ENCODE measurements at places on chromosomes 12 and 14.

GRCh38 chr14:101834800-101835547 lies 73.5 kb downstream of the PPP2R5C start:
- no peak for DNase-seq

GRCh38 chr12:124720681-124721500 lies 142.8 kb downstream of the SCARB1 start:
- DNase-seq: no peak

DNA sequence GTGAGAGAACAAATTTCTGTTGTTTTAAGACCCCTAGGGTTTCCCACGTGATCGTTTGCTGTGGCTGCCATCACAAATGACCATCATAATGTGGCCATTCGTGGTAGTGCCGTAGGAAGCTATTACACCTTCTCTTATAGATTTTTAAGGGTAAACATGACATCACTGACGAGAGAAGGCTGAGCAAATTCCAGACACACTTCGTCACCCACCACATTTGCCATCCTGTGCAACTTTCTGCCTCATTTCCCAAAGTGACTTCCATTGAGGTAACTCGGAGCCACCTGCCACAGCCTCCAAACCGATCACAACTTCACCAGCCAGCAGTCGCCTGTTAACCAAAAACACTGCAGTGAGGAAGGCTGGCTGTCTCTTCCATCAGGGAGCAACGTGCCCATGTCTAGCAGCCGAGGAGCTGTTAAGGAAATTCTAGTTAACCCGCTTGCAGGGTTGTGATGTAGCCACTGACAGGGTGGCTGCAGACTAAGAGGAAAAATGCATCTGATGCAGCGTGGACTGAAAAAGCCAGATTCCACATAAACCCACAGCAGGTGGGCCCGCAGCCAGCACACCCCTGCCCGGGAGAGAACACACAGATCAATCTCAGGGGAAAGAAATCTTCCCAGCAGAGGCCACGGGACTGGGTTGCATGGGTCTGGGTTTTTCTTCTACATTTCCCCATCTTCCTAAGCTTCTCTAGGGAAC lies 44.6 kb downstream of the CCDC85C start:
- no peak for DNase-seq

DNA sequence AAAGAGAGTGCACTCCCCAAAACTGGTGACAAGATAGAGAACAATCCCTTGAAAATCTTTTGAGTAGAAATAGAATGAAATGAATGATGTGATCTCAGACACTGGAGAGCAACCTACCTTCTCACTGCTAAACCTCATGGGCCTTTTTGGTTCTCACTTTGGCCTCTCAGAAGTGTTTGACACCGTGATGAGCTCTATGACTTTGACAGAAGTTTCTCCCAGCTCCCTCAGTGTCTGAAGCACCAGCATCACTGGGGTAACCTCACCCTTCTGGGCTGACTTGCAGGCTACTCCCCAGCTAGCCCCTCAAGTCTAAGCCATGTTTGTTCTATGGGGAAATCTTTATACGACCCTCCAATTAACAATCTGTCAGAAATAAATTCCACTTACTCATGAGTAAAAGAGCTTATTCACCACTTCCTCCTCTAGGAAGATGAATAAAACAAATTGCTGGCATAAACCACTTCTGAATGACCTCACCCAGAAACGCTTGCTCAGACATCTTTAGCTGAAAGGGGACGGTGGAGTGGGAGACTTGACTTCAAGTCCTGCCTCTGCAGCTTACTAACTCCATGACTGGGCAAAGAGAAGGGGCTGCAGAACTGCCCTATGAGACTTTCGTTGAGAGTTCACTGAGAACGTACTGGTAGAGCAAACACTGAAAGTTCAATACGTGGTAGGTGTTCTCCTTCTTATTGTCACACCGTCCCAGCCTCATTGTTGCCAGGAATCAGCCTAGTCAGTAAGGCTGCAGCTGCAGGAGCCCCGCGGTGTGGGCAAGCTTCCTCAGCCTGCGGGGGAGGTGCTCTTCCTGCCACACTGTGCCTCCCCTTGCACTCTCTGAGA lies 46.5 kb downstream of the ST8SIA1 start:
- no peak for DNase-seq

DNA sequence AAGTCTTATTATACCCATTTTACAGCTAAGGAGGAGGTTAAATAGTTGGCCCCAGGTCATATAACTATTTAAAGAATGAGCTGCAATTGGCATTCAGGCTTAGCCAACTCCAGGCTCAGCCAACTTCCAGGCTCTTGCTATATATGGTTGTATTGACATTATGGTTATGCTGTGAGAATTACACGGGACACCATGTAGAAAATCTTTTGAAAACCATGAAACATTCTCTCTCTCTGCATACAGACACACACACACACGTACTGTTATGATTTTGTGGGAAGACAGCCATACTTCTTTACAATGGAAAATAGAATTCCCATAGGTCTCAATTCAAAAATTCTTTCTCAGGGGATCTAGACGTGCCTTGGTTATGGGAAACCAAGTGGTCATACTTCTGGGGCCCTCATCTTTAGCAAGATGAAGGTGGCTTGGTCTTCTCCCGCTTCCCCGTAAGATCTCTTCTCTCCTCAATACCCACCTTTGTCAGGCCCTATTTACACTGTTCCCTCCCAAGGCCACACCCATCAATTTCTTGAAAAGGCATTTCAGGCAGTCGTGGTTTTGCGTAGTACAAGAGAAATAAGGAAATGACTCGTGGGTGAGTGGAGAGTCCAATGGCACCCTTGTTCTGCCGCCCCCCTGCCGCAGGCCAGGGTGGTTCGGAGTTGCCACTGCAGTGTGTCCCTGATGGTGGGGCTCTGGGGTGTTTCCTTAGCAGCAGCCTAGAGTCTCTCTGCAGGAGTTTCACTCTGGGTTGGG lies 10.0 kb upstream of the GPRC5A start:
- no peak for DNase-seq

GRCh38 chr12:87687362-87687761 lies 341.8 kb downstream of the C12orf50 start:
- no peak for DNase-seq

GRCh38 chr12:91287753-91288152 lies 105.1 kb upstream of the DCN start:
- DNase-seq: no peak

GRCh38 chr12:115709540-115710011 lies 567.9 kb downstream of the MED13L start:
- no peak for DNase-seq

- DNase-seq: peak; percentile 63
Observed at GRCh38 chr14:31937730-31938346, 139.3 kb upstream of the ARHGAP5 start.

GRCh38 chr14:65167072-65167645 lies 64.8 kb upstream of the MAX start:
- no peak for DNase-seq

- no peak for DNase-seq
Observed at GRCh38 chr14:59707778-59708561, 131.4 kb upstream of the CCDC175 start.

DNA sequence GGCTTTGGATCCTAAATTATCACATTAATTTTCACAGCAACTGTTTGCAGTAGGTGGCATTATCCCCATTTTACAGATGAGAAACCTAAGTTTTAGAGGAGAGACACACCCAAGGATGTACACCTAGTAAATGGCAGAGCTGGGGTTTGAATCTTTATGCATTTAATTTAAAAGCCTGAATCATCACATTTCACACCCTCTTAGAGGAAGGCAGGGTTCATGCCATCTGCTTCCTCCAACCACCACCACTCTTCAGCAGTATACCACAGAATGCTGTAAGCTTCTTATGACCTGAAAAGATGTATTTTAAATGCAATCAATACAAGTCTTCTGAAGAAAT lies 90.3 kb downstream of the CRADD start:
- no peak for DNase-seq

DNA sequence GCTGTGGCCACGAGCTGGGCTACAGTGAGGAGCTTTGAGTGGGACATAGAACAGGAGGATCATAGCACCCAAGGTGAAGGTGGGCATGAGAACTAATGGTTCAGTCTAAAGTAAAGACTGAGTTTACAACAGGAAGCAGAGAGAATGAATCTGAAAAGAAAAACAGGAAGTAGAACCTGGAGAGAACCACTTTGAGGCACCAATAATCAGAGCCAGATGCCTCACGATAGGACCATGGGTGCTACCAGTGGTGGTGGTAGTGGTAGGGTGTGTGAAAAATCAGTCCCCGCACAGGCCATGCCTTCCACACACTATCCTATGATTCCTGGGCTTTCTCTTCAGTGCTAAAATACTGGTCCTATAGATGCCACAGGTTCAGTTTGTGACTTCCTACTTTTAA lies 293.6 kb downstream of the AKAP6 start:
- DNase-seq: no peak

GRCh38 chr12:116431677-116432300 lies 127.4 kb upstream of the MAP1LC3B2 start:
- no peak for DNase-seq

DNA sequence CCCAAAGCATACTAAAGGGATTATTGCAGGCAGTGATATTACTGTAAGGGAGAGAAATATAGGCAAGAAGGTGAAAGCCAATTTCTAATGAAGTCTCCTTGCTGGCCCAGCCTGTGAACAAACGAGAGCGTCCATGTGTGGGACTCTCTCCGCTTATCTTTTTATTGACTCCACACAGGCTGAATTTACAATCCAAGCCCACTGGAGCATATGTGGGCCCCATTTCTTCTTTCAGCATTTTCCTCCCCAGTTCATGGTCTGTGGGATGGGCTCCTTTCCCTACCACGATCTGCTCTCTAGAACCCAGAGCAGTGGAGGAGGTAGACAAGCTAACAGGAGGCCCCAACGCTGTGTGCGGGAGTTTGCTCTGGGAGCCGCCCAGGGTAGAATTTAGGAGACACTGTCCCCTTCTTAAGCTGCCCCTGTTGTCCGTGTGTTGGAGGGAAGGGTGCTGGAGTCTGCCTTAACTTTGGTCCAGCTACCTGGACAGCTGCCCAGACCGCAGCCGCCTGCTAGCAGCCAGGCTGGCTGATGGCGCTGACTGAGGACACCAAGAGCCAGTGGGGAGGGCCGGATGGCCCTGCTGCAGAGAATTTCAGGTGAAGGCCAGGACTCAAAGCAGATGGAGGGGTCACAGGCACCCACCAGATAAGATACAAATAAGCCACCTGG lies 3.2 kb upstream of the HOXC11 start:
- DNase-seq: no peak

DNA sequence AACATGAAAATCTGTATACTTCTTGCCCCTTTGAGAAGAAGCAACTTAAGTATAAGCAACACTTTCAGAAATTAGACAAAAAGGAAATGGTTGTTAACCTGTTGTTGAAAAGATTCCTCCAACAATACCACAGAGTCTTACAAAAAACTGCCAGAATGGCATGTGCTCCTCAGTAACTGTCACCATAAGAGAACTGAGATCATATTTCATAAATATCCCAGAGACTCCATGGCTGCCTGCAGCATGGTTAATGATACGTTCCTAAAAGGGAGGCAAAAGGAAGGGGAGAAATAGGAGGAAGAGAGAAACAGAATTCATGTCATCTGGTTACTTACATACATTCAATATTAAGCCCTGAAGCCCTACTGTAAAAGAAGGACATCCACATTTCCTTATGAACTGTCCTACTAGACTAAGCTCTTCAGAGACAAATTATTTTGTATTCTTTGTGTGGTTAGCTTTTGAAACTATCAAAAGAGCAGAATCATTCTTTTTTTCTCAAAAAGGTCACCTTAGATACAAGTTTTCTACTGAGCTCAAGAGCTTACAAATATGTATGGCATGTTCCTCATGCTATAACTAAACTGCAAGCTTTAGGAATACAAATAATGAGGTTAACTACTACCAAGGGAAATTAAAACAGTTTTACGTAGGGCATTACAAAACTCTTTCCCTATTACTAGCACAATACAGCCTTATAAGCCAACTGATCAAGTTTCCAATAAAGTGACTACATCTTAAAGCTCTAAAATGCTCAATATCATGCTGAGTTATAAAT lies 37.8 kb downstream of the ERGIC2 start:
- DNase-seq: no peak

DNA sequence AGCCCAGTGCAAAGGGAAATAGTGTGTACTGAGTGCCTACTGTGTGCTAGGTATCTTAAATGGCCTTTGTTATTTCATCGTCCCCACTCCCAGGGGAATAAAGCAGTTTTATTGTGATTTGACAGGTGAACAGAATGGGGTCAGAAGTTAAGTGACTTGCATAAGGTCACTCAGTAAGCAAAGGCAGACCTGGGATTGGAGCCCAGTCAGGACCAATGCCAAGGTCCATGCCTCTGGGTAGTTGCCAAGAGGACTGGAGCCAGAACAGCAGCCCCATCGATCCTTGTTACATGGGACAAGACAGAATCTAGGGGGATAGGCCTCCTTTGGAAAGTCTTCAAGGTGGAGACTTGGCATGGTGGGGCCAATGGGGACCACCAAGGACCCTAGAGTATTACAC lies 227.4 kb upstream of the PWP1 start:
- DNase-seq: no peak

DNA sequence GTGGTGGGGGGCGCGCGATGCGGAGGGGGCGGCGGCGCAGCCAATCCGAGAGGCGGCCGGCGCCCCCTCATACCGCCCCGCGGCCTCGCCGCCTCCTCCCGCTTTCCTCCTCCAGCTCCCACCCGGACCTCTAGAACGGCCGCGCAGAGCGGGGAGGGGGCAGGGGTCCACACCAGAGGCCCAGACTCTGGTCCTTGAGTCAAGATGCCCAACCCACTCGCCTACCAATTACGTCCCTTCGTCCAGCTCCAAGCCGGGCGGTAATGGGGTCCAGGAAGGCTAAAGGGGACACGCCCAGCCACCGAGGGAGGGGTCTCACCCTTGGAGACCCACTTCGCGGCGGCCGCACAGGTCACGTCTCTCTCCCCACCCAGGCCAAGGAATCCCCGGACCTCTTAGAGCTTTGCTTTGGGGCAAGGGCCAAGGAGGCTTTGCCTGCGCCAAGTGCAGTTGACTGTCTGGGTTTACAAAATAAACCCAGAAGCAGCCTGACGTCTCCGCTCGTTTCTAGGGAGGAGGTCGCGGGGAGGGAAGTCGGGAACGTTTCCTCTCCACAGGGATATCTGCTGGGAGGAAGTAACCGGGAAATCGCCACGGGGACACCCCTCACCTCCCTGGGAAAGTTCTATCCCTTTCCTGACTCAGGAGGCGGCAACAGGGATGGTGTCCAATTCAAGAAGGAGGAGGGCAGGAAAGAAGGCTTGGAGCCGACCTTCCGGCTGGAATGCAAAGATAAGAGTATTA lies 394 bp upstream of the AMIGO2 start:
- peak; percentile 48 for DNase-seq

GRCh38 chr14:92874962-92875661 lies 47.8 kb upstream of the CHGA start:
- no peak for DNase-seq

GRCh38 chr14:93316716-93317115 lies 16.1 kb downstream of the BTBD7 start:
- DNase-seq: no peak

- no peak for DNase-seq
Observed at GRCh38 chr12:50102131-50102531, 1.7 kb upstream of the GPD1 start.
